ENCODE measurements at places on chromosomes 16 and 17. TPM values are rescaled to one million over a fixed set of nuclear protein-coding genes. Genes with fewer than 3 reads are reported as not detected.

Gene MC1R
- 3.3 TPM for total RNA-seq

Gene TTYH2
- 7.6 TPM for total RNA-seq

Gene SULT1A4
- 0.75 TPM for total RNA-seq

Gene ABCC11
- total RNA-seq, result 0.41 TPM

Gene CHD9NB
- 1.6 TPM for total RNA-seq

Gene TP53TG3
- total RNA-seq, result not detected

Gene CES5A
- not detected for total RNA-seq

Gene SSTR5
- total RNA-seq, result 0.32 TPM

Gene HLF
- total RNA-seq, result 2.2 TPM

Gene GAST
- total RNA-seq, result not detected

Gene CHMP1A
- total RNA-seq, result 27.8 TPM

Gene CARD14
- total RNA-seq, result not detected

Gene TP53TG3F
- 0.16 TPM for total RNA-seq

Gene G6PC1
- total RNA-seq, result 0.17 TPM

Gene MYH1
- not detected for total RNA-seq

Gene DNAI2
- not detected for total RNA-seq

Gene EFCAB3
- not detected for total RNA-seq

Gene LGALS9C
- total RNA-seq, result 0.22 TPM

Gene RNF135
- 9.7 TPM for total RNA-seq

Gene ZNF469
- total RNA-seq, result 0.35 TPM

Gene CACNG5
- total RNA-seq, result not detected

Gene CCL1
- total RNA-seq, result not detected

Gene SLFN12L
- 0.22 TPM for total RNA-seq

Gene KRTAP9-9
- total RNA-seq, result not detected

Gene PLA2G10
- total RNA-seq, result 3.4 TPM

Gene EVI2B
- 2.2 TPM for total RNA-seq

Gene DNAH2
- 0.09 TPM for total RNA-seq

Gene DRC7
- total RNA-seq, result 0.32 TPM

Gene LRRC59
- total RNA-seq, result 88.8 TPM
